Urinary bladder (tissue), 4 donors: ENCODE measurements at places on chromosomes 3 and 15. TPM values are rescaled to one million over a fixed set of nuclear protein-coding genes. Genes with fewer than 3 reads are reported as not detected.

Gene SLC28A2
- polyA plus RNA-seq = not detected

DNA sequence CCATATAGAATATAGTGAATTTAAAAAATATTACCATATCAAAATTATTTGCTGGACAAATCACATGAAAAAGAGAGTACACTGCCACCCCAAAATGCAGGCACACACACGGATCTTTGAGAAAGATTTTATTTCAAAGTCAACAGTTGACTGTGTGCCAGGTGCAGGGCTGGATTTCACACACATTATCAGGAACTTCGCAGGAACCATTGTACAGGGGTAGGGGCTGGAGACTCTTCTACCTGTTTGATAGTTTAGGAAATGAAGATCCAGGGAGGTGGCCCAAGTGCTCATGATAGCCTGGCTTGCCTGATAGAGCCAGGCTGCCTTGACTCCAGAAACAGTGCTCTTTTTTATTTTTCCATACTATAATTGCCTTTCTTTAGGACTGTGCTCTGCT lies 54.2 kb downstream of the IL1RAP start:
- DNase-seq = no peak

DNA sequence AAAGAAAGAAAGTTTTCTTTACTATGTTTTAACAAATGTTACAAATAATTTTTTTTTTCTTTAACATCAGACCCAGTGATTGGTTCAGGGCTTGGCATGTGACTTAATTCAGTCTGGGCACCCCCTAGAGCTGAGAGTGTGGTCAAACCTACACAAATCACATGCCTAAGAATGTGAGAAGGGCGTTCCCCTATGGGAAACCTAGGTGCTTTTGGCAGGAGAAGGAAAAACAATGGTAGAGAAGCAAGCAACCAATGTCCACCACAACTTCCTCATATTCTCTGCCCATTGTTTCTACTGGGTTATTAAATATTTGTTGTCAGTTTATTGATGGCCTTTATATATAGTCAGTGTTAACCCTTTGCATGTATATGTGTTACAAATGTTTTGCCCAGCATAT lies 21.4 kb upstream of the PIAS1 start:
- DNase-seq = no peak

Gene STAB1
- polyA plus RNA-seq = 91.8 TPM

DNA sequence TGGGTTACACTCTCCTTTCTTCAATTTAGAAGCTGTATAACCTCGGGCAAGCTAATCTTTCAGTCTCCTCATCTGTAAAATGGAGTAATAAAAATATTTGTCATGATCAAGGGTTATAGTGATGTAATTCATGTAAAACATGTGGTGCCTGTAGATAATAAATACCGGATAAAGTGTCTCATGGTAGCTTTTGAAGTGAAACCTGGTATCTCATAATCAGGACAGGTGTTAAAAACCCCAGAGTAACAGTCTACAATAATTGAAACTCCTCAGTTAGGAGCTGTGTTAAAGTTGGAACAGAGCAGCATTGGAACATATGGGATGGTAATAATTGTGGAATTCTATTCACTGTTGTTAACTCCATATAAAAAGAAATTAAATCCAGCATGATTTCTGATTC lies 884 bp upstream of the KNL1 start:
- no peak for DNase-seq

DNA sequence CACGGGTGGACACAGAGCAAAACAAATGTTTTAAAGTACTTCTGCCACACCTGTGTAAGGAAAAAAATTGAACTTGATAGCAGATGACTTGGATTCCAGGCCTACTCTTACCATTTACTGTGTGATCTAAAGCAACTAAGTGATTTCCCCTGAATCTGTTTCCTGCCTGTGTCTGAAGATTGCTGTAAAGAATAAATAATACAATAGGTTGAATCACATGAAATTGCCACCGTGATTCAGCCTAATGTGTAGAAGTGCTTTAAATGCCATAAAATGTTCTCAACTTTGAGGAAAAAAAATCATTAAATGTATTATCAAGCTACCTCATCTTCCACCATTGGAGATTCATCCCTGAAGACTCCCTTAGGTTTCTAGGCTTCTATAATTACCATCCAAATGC lies 27.6 kb upstream of the NUDT16 start:
- no peak for DNase-seq

GRCh38 chr15:25236143-25236860 lies 202.5 kb downstream of the UBE3A start:
- DNase-seq = no peak

DNA sequence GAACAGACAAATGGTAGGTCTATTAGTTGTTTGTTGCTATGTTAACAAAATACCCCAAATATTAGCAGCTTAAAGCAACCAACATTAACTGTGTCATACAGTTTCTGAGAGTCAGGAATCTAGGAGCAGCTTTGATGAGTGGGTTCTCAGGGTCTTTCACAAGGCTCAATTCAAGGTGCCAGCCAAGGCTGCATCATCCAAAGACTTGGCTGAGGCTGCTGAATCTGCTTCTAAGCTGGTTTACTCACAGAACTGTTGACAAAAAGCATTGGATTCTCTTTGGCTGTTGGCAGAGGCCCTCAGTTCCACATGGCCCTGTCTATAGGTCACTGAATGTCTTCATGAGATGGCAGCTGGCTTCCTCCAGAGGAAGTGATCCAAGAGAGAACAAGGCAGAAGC lies 40.3 kb upstream of the TSC22D2 start:
- DNase-seq = no peak

GRCh38 chr3:42477696-42478095 lies 24.7 kb upstream of the VIPR1 start:
- no peak for DNase-seq

Gene AMT
- polyA plus RNA-seq = 9.7 TPM

- DNase-seq = no peak
Measured at GRCh38 chr3:184812662-184813042, 686 bp downstream of the VPS8 start.

GRCh38 chr3:185062191-185062590 lies 90.7 kb downstream of the C3orf70 start:
- DNase-seq = no peak

Gene UTS2B
- 0.34 TPM for polyA plus RNA-seq

GRCh38 chr3:108505811-108506210 lies 4.6 kb downstream of the MYH15 start:
- no peak for DNase-seq

GRCh38 chr3:167762296-167762695 lies 26.8 kb downstream of the SERPINI1 start:
- no peak for DNase-seq

DNA sequence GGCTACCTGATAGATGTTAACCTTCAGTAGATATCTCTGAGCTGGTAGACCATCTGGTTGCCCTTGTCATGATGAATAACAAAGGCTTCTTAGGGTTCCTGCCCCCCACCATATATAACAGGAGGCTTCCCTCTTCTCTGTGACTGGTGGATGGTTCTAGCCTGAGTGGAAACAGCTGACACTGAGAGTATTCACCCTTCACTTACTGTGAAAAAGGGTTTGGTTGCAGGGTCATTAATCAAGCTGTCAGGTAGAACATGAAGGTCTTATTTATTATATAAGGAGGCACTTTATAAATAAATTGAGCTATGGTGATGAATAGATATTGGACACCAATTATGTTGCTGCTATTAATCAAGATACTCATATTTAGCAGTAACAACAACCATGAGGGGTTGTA lies 58.6 kb downstream of the CACNA2D3 start:
- DNase-seq = no peak

DNA sequence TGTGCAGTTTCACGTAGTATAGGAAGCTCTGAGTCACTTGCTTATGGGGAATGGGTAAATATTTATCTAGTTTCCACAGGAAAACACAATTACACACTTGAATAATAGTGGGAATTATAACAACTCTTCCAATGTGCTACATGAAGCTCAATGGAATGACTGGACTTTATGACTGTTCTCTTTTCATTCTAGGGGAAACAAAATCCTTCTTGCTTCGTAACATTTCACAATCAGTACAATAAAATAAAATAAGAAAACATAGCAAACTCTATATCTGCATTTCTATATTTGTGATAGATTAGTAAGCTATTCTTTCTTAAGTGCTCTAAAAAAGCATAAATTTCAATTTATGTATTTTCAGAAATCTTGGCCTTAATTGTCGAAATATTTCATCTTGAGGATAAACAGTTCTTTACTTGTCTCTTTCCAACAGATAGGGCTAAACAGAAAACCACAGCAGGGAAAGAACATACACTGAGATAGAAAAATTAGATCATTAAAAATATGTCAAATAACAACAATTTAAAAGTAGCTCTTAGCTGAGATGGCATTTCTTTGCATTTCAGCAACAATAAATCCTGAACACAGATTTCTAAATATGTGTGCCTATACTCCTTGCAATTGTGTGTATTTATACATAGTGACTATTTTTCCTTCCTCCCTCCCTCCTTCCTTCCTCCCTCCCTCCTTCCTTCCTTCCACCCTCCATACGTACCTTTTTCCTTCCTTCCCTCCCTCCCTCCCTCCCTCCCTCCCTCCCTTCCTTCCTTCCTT lies 395.5 kb upstream of the KCNMB2 start:
- no peak for DNase-seq

Gene GRK7
- 0.05 TPM for polyA plus RNA-seq

Gene THRB
- polyA plus RNA-seq = 8.3 TPM

DNA sequence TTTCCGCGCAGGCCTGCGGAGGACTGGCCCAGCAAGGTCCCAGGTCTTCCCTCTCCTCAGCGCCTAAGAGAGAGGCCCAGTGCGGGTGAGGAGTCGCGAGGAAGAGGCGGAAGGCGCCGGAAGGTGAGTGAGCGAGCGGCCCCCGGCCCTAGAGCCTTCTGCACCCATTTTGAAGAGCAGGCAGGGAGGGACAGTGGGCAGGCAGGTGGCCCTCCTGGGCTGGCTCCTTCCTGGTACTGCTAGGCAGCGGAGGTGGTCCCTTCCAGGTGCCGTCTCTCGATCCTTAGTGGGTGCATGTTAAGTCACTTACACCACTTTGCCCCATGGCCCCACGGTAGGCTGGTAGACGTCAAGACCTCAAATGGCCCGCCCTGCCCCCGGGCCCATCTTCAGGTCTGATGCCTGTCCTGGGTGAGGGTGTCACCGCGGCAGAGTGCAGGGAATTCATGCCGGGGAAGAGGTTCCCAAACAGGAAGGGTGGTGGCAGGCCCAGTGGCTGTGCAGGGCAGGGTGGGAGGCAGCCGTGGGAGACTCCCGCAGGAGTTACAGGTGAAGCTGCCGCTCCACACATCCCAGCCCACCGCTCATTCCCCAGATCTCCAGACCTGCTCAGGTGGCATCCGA lies 14.4 kb downstream of the PAK6 start:
- DNase-seq = no peak

DNA sequence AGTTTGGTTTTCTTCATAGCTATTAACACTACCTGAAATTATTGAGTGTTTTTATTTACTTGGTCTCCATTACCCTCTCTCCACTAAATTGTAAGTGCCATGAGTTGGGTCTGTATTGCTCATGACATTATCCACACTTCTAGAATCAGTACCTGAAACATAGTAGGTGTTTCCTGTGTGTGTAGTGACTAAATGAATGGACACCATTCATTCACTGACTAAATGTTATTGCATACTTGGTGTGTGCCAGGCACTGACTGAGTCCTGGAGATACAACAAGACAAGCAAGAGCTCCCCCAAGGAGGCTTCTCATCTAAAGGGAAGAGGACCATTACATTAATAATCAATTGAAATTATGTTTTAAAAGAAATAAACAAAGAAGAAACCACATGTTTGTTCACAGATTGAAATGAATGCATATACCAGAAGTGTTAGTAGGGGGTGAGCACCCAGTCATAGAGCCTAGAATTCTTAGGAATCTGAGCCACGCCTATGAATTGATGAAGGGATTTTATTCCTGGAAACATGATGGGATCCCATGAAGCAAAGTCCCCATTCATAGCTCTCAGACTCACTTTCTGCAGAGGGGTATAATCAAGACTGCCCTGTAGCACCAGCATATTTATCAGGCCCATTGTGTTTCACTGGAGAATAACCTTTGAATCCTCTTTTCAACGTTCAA lies 31.7 kb upstream of the ATOSA start:
- no peak for DNase-seq

- no peak for DNase-seq
Measured at GRCh38 chr15:76116138-76116885, 56.5 kb downstream of the TMEM266 start.

DNA sequence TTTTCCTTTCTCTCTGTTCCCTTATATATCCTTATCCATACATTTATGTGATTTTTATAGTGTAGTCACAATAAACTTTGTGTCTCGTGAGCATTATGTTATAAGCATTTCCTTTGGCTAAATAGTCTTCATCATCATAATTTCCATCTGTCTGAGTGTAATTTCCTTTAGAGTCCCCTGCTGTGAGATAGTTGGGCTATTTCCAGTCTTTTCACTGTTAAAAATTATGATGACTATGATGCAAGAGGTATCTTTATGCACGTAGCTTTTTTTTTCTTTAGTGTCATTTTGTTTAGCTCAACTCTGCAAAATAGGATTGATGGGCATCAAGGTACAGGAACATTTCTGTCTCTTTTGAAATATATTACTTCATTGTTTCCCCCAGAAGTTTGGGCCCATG lies 26.9 kb upstream of the CA12 start:
- no peak for DNase-seq

DNA sequence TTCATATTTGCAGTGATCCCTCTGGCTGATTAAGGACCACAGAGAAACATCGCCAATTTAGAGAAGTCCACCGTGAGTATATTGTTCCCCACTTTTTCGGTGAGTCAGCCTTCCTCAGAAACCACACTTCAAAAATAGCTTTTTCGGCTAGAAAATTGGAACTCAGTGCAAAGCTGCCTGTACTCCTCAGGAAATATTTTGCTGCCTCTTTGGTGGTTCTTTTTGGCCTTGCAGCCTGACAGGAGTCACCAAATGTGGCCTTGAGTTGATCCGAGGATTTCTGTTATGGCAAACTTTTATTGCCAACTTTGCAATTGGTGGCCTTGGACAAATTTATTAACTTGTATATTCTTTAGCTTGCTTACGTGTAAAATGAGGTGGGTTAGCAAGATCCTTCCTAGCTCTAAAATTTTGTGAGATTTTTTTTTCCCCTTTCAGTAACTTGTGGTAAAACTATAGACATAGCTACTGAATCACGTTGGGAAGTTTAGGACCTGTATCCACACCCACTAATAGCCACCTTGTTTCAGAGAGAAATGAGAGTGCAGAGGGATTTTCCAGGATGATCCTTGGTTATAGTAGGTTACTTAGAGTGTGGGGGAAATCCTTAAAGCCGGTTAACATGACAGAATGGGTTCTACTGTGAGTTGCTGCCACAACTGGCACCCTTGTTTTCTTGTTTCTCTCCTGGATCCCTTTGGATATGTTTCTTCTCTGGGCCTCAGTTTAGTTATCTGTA lies 9.9 kb downstream of the ARL6IP5 start:
- DNase-seq = no peak

GRCh38 chr3:192409201-192409837 lies 318.0 kb downstream of the FGF12 start:
- no peak for DNase-seq
